ENCODE measurements at places on chromosomes 5 and 9. TPM values are rescaled to one million over a fixed set of nuclear protein-coding genes. Genes with fewer than 3 reads are reported as not detected.
A peak's percentile ranks its signal among the peaks of the same experiment; 100 is the strongest.

DNA sequence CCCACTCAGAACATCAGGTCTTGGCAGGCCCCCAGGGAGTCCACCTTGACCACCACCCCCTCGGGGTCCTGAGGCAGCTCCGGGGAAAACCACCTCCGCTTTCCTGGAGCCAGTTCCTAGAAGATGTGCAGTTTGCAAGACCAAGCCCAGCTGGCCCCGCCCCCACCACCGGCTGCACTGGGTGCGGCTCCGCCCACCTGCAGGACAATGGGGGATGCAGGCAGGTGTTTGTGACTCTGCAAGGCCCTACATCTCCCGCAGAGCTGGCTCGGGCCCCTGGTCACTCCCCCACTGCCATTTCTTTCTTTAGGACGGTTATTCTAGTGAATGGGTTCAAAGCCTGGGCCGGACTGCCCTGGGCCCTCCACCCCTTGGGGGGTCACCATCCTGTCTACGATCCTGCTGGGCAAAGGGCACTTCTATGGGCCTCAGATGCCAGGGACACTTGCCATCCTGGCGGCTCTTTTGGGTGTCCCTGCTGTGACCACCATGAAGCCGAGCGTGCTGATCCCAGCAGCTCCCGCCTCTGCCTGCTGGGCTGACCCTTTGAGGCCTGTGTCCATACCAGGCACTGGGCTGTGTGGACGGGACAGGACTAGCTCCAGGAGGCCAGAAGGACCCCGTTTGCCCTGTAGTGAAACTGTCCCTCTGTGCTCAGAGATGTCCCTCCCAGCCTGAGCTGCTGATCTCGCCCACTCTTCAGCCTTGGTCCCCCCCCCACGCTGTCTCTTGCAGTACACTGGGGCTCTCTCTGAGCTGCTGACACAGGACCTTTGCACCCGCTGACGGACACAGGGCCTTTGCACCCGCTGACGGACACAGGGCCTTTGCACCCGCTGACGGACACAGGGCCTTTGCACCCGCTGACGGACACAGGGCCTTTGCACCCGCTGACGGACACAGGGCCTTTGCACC is 5.9 kb upstream of the NACC2 start:
- peaks cover 2% of the 10 kb centered on the region for H3K4me1 ChIP-seq
- no peak for DNase-seq
- no peak overlapping the region for H3K4me3 ChIP-seq
- H3K27ac ChIP-seq: no peak overlapping the region
- H3K36me3 ChIP-seq: no peaks in the 10 kb centered on the region
- H3K27me3 ChIP-seq: no peaks in the 10 kb centered on the region

The PCDHGA8 gene
- total RNA-seq: 0.88 TPM

GRCh38 chr5:72558383-72558782 is 51.2 kb upstream of the ZNF366 start:
- H3K27ac ChIP-seq: no peak overlapping the region
- no peaks in the 10 kb centered on the region for H3K4me1 ChIP-seq
- no peaks in the 10 kb centered on the region for H3K27me3 ChIP-seq
- no peak for DNase-seq
- no peaks in the 10 kb centered on the region for H3K36me3 ChIP-seq
- H3K4me3 ChIP-seq: no peak overlapping the region

GRCh38 chr9:128118472-128118857 is 9.1 kb downstream of the PTGES2 start:
- H3K27me3 ChIP-seq: no peaks in the 10 kb centered on the region
- no peak overlapping the region for H3K27ac ChIP-seq
- H3K4me3 ChIP-seq: no peak overlapping the region
- H3K4me1 ChIP-seq: no peaks in the 10 kb centered on the region
- peaks cover 15% of the 10 kb centered on the region for H3K36me3 ChIP-seq
- DNase-seq: no peak

DNA sequence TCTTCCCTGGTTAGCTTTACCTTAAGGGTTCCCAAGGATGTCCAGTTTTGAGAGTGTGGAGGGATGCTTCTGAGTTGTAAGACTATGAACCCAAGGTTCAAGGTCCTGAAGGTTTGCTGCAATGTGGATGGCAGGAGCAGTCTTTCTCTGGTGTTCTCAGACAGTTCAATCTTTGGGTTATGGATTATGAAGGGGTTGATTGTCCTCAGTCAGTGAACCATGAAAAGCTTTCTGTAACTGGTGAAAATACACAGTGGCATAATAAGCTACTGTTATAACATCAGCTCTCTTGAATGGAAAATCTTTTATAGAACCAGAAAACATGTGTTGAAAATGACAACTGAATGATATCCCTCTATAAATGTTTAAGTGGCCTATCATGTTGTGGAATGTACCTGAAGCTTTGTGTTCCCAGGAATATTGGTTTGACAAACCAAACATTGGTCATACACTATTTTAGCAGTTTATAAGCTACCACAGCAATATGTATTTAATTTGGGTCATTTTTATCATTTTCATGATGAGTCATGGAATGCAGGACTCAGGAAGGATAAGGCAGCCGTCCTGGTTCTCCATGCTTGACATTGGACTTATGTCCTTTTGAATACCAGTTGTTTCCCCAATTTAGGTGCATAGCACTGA is 1041.8 kb upstream of the ARRDC3 start:
- H3K36me3 ChIP-seq: no peaks in the 10 kb centered on the region
- H3K4me3 ChIP-seq: no peak overlapping the region
- H3K27me3 ChIP-seq: no peaks in the 10 kb centered on the region
- H3K4me1 ChIP-seq: no peaks in the 10 kb centered on the region

DNA sequence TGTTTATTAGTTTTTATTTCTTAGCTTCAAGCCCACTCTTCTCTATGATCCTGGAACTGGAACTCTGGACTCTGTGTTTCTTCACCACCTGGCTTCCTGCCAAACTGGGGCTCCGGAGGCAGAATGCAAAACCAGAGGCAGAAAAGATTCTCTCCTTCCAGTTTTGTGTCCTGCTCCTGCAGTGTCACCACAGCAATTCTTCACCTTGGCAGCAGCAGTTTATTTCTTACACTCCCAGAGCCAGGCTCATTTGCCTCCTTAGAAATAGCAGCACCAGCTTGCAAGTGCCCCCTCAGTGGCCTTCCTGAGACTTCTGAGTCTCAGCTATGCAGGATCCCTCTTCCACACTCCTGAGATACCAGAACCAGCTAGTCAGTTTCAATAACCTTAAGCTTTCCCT is 26.7 kb upstream of the CAMK4 start:
- H3K4me1 ChIP-seq: no peaks in the 10 kb centered on the region
- no peak overlapping the region for H3K27ac ChIP-seq
- H3K27me3 ChIP-seq: no peaks in the 10 kb centered on the region
- DNase-seq: peak; percentile 55

DNA sequence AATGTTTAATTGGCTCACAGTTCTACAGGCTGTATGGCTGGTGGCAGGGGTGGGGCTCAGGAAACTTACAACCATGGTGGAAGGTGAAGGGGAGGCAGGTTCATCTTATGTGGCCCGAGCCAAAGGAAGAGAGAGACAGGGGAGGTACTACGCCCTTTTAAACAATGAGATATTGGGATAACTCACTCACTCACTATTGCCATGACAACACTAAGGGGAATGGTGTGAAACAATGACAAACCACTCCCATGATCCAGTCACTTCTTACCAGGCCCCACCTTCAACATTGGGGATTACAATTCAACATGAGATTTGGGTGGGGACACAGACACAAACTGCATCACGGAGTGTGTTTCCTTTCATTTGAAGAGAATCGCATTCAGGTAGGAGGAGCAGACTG is 220.9 kb downstream of the GADD45G start:
- DNase-seq: no peak
- no peak overlapping the region for H3K27ac ChIP-seq
- H3K4me3 ChIP-seq: no peak overlapping the region

The TNFSF8 gene
- 2.0 TPM for total RNA-seq

DNA sequence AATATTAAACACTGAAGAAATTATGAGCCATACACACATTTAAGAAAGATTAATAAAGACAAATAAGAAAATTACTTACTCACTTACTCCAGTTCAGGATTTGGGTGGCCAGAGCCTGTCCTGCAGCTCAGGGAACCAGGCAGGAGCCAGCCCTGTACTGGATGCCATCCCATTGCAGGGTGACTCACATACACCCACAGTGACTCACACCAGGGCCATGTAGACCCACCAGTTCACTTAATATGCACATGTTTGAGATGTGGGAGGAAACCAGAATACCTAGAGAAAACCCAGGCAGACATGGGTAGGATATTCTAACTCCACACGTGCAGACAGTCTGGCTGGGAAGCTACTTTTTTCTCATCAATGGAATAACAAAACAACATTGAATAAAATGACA is 49.6 kb upstream of the ADRB2 start:
- no peak overlapping the region for H3K27ac ChIP-seq
- H3K36me3 ChIP-seq: no peaks in the 10 kb centered on the region
- no peak overlapping the region for H3K4me3 ChIP-seq
- no peak for DNase-seq
- H3K4me1 ChIP-seq: no peaks in the 10 kb centered on the region

The SMIM32 gene
- total RNA-seq: not detected

GRCh38 chr9:118785456-118785855 is 583.8 kb downstream of the BRINP1 start:
- no peak for DNase-seq
- no peaks in the 10 kb centered on the region for H3K27me3 ChIP-seq
- no peaks in the 10 kb centered on the region for H3K36me3 ChIP-seq
- no peaks in the 10 kb centered on the region for H3K4me1 ChIP-seq

The RMRP gene
- total RNA-seq: 1,534 TPM

The TAF11L5 gene
- not detected for total RNA-seq

DNA sequence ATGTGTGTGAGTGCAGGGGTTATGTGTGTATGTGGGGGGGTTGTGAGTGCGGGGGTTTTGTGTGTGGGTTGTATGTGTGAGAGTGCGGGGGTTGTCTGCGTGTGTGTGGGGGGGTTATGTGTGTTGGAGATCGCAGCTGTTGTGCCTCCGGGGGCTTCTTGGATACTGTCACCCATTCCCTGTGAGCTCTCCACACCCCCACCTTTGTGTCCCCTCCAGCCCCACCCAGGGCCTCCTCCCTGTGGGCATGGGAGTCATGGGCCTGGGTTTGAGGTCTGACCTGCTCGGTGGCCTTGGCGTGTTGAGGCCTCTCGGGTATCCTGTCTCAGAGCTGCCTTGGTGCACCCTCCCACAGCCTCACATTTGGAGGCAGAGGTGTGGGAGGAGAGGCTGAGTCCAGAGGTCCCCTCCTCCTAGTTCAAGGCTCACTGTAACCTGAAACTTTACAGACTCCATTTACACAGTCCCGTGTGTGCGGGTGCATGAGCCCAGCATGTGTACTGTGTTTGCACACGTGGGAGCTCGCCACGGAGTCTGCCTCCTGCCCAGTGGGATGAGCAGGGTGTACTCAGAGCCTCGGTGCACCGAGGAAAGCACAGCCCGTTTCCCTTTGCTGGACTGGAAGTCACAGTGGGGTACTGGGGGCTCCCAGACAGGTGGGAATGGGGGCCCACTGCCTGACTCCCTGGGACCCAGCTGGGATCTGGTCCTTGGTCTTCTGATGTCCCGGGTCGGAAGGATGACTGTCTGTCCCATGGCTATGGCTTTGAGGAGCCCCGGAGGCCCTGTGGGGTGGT is 43.4 kb downstream of the RXRA start:
- peaks cover 2% of the 10 kb centered on the region for H3K4me1 ChIP-seq
- no peaks in the 10 kb centered on the region for H3K36me3 ChIP-seq
- H3K27ac ChIP-seq: peak overlapping the region; percentile 96
- H3K27me3 ChIP-seq: no peaks in the 10 kb centered on the region
- H3K4me3 ChIP-seq: peak overlapping the region; percentile 11

DNA sequence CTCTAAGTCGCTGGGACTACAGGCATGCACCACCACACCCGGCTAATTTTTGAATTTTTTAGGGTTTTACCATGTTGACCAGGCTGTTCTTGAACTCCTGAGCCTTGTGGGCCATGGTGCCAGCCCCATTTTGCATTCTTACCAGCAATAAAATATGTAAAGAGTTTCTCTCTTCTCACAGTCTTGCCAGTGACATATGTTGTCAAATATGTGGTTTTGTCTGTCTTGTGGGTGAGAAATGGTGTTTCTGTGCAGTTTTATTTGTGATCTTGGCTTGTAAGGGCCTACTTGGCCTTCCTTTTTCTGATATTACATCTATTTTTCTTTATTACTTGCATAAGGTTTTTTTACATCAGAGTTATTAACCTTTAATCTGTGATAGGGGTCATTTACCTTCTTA is 47.1 kb downstream of the SPIN1 start:
- H3K27me3 ChIP-seq: no peaks in the 10 kb centered on the region
- H3K4me1 ChIP-seq: no peaks in the 10 kb centered on the region
- H3K36me3 ChIP-seq: no peaks in the 10 kb centered on the region
- H3K27ac ChIP-seq: no peak overlapping the region
- no peak overlapping the region for H3K4me3 ChIP-seq

The ENTPD2 gene
- 0.86 TPM for total RNA-seq
